ENCODE measurements at places on chromosomes 4 and X.

- no peak for DNase-seq
These were observed 33.1 kb downstream of the KDM6A start for GRCh38 chrX:44906041-44906440.

- no peak for DNase-seq
These were observed 320.6 kb downstream of the ADGRL3 start for GRCh38 chr4:61520681-61521160.

DNA sequence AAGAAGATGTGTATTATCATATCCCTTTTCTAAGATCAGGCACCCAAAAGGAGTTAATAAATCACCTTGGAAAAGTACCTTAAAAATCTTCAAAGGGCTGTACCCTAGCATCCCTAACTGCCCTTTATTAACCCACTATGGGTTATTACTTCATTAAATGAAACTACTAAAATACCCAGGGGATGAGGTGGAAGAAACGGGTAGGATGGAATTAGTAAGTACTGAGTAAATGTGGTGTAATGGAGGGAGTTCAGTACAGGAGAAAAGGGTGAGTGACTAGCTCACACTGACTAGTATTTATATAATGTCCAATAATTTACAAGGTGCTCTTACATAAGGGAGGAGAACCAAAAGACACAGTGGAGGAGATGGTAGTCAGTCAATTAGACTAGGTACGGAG is 51.0 kb upstream of the RASGEF1B start:
- DNase-seq, result no peak

DNA sequence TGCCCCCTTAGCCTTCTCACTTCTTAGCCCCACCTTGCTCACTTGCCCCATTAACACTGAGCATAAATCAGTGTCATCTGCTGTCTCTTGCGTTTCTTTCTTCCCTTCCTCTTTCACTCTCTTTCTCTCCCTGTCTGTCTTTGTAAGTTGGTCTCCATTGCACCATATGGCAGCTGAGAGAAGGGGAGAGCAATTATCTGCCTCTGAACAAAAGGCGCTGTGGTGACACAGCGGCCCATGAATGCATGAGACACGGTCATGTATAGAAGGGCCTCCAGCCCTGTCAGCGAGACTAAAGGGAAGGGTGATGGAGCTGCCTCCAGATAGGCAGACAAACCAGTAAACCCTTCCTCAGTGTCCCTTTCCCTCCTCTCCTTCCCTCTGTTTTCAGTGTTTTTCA is 88.8 kb upstream of the PCDH18 start:
- DNase-seq, result no peak

DNA sequence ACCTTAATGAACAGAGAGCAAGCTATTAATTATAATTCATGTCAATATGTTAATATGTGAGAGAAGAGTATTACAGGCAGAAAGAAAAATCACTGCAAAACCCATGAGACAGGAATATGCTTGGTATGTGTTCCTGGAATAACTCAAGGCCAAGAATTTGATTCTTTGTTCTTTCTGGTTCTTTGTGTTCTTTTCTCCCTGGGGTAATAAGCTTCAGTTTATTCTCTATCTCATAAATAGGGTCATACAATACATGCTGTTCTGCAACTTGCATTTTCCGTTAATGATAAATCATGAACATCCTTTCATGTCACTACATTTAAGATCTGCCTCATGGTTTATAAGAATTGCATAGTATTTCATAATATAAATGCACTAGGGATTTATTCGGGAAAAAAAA is 16.8 kb upstream of the THOC2 start:
- no peak for DNase-seq

DNA sequence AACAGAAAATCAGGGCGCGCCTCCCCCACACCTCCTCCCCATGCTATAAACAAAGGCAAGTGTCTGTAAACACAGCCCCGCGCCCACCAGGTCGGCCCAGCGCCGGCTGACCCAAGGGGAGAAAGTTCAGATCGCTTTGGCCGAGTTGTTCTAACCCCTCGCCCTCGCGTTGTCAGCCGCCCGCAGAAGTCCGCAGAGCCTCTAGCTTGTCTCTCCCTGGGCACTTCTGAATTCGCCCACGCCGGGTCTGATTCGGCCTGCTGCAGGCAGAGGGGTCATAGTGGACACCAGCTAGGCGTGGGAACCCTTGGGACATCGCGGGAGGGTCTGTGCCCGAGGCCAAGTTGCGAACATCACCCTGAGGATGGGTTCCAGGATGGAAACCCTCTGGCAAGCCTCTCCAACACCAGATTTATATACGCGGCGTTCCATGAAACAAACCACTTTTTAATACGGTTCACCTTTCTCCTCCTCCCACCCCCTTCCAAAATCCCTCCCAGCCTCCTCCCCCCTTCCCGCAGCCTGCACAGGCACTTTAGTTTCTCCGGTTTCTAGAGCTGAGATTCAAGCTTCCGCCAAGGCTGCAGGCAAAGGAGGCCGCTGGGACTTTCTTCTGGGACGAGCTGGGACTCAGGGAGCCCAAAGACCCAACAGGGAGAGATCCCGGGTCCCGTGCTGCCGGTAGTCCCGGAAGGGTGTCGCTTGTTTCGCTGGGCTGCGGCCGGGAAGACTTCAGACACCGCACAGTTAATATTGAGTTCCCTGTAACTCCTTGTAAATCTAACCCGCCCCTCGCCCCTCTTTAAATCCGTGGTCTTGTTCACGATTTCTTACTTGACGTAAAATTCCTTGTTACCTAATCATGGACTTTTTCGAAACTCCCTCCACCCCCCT is 4.7 kb downstream of the HAND2 start:
- no peak for DNase-seq

DNA sequence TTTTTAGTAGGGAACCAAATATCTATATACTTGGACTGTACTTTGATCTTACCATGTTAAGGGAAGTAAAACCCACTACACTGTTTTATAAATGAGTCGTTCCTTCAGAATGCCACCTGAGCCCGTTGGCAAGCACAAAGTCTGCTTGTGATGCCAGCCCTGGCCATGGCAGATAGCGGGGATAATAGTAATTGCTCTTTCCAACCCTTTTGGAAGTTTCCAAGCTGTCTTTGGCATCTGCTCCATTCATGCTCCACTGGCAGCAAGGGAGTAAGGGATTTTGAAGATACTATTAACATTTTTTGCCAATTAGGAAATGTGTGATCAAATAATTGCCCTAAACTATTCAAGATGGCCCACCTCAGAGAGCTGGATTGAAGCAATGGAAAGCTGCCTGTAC is 689.2 kb upstream of the SLIT2 start:
- no peak for DNase-seq

DNA sequence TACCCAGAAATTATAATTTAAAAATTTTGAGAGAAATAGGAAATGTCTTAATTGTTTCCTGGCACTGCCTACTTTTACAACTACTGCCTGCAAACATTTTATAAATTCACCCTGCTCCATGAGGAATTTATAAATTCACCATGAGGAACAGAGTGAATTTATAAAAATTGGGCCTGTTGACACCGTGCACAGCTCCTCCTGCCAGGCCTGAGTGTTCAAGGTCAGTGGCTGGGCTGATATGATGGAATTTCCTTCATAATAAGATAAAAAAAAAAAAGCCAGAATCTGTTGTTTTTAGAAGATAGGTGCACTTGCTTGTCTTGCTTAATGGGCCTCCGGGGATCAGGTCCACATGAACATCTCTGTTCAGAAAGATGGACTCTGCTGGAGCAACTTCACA is 151.7 kb upstream of the RASGEF1B start:
- DNase-seq, result no peak

- DNase-seq, result no peak
These were observed 45.3 kb upstream of the ZMAT1 start for GRCh38 chrX:101977106-101977505.

DNA sequence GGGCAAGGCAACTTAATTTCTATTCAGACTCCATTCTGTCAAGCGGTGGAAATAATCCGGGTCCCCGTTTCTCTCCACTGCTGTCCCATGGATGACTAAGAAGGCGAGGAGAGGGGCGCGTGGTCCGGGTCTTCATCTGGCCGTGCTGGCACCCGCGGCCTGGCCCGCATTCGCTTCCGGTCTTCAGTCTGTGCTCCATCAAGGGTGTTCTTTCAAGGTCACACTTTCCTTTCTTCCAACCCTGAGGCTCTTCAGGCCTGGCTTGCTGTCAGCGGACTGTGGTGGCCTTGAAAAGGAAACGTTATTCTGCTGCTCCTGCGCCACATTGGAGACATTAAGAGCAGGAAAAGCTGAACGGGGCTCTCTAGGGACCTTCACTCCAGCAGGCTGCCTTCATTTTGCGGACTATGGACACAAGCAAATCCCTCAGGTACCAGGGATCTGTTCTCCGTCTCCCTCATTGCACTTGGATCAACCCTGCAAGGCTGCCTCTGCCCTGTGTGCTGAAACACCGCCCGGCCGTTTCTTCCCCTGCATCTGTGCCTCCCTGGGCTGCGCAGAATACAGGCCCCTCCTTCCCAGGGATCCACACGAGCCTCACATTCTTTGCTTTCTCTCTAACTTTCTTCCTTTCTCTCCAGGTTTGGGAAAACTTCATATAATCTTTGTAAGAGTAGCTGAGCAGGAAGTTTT is 5.7 kb upstream of the SLC25A4 start:
- DNase-seq, result no peak

DNA sequence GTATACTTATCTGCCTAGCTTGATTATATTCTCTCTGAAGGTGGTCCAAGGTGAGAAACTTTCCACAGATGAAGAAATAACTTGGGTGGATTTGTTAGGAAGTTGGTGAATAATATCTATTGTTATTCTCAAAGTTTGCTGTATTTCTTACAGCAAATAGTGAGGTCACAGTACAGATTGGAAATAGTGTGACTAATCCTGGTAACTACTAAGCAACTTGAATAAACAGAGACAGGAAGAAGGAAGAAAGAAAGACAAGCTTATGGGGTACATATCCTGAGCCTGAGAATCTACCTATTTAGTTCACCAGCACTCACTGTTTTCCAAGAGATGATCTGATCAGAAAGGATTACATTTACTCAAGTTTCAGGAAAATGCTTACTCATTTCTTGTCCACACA is 1416.1 kb downstream of the RPA4 start:
- no peak for DNase-seq

DNA sequence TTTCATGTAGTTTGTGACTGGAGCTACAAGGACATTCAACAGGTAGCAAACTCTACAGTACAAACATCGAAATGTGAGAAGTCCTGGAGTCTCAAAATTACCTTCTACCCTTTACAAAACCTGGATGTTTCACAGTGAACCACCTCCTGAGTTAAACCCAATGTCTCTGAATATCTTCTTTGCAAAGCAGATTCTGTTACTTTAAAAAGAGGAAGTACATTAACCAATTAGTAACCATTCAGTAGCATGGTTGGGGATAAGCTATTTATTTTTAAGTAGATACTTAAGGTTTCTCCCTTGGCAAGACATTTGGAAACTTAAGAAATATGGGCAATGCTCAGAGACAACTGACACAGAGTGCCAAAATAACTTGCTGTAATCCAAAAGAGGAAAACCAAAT is 371.9 kb upstream of the NWD2 start:
- DNase-seq, result no peak

DNA sequence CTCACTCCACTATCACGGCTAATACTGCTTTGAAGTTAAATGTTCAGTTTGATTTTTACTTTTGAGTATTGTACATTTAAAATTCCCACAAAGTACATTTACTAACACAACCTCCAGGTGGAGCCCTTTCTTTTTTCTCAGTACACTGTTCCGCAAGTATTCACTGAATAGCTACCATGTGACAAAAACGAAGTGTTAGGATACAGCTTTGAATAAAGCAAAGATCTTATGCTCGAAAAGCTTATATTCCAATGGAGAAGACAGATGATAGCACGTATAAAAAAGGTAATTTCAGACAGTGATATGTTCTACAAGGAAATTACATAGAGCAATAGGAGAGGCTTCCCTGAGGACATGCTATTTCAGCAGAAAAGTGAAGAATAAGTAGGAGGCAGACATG is 60.7 kb upstream of the ABCG2 start:
- no peak for DNase-seq

GRCh38 chr4:156619154-156619934 is 352.3 kb downstream of the PDGFC start:
- DNase-seq, result no peak

GRCh38 chr4:96194993-96195392 is 355.1 kb downstream of the PDHA2 start:
- no peak for DNase-seq

GRCh38 chrX:38240541-38240940 is 19.9 kb upstream of the SRPX start:
- no peak for DNase-seq

DNA sequence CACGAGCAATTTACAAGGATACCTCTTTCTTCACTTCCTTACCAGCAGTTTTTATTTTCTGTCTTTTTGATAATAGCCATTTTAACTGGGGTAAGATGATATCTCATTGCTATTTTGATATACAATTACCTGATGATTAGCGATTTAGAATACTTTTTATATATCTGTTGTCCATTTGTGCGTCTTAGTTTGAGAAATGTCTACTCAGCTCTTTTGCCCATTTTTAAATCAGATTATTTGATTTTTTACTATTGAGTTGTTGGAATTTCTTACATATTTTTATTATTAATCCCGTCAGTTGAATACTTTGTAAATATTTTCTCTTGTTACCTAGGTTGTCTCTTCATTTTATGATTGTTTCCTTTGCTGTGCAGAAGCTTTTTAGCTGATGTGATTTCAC is 1.5 kb upstream of the SPIN2A start:
- no peak for DNase-seq

GRCh38 chrX:141652286-141652685 is 46.3 kb downstream of the SPANXD start:
- no peak for DNase-seq

- DNase-seq, result no peak
These were observed 151.0 kb upstream of the PPARGC1A start for GRCh38 chr4:24040811-24041210.

- DNase-seq, result no peak
These were observed 99.0 kb downstream of the ANOS1 start for GRCh38 chrX:8632924-8633323.

DNA sequence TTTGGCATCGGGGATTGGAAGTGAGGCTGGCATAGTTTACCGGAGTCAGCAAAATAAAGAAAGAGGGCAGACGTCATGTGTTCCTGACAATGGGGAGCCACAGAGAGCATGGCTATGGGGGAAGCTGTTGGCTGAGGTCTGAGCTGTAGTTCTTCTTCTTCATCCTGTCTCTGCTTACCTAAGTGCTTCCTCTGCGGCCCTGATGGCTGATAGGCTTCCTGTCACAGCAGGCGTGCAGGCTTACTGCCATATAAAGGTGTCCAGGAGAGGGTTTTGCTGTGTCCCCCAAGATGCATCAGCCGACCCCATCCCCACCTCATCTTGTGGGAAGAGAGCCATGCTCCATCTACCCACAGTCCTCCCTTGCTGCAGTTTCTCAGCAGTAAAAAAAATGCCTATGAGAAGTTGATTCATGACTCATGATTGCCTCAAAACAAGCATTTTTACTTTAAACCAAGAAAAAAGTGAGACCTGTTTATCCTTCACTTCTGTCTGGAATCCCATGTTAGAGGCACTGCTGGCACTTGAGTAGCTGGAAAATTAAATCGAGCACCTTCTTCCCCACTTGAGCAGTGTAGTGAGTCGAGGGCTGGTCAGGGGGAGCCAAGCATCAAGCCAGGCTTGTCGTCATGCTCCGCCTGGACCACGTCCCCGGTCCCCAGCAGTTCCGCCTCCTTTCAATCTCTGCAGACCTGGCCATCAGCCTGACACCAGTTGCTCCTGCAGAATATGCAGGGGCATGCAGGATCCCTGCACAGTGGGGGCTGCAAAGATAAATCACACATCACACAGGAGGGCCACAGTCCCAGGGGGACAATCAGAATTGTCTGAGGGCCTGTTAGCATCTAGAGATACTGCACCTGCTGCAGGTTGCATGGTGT is 237.8 kb downstream of the EVC2 start:
- no peak for DNase-seq

- DNase-seq, result no peak
These were observed 105.8 kb downstream of the NFKB1 start for GRCh38 chr4:102606846-102607450.

GRCh38 chr4:8089862-8090261 is 68.8 kb downstream of the ABLIM2 start:
- DNase-seq, result no peak
